ENCODE measurements at places on chromosomes 3 and 15.

- DNase-seq: no peak
These were observed 461 bp upstream of the FNDC3B start for GRCh38 chr3:172038798-172039435.

GRCh38 chr15:35929740-35930444 lies 383.9 kb upstream of the DPH6 start:
- DNase-seq: no peak

GRCh38 chr3:107431246-107432012 lies 54.2 kb downstream of the CCDC54 start:
- DNase-seq: peak; percentile 71

- DNase-seq: no peak
These were observed 40.5 kb downstream of the NUDT16 start for GRCh38 chr3:131421957-131422498.

GRCh38 chr15:65791335-65792137 lies 557 bp downstream of the DENND4A start:
- DNase-seq: no peak

DNA sequence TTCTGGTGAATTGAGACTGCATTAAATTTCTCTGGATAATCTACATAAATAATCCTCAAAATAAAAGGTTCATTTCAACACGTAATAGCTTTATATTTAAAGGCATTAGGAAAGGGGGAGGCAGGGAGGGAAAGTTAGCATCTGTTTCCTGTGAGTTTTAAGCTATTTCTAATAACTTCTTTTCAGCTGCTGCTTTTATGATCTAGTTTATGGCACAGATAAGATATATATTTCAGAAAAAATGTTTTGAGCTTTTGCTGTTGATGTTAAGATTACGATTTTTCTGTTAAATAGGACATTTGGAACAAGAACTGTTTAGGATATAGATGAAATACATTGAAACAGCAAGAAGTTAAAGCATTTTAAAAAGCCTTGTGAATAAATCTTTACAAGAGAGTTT lies 30.0 kb downstream of the UBE2E1 start:
- no peak for DNase-seq

All from stimulated activated CD4-positive, alpha-beta T cell treated with anti-CD3 and anti-CD28 coated beads, Interleukin-15, amount 100 ng/mL, for 24 hours (primary cell).